ENCODE measurements at places on chromosomes 3 and 15.

GRCh38 chr3:195803289-195803908, 8.3 kb downstream of the MUC4 start:
- DNase-seq, result no peak

GRCh38 chr3:132029182-132029902, 5.5 kb downstream of the CPNE4 start:
- peak; percentile 36 for DNase-seq

DNA sequence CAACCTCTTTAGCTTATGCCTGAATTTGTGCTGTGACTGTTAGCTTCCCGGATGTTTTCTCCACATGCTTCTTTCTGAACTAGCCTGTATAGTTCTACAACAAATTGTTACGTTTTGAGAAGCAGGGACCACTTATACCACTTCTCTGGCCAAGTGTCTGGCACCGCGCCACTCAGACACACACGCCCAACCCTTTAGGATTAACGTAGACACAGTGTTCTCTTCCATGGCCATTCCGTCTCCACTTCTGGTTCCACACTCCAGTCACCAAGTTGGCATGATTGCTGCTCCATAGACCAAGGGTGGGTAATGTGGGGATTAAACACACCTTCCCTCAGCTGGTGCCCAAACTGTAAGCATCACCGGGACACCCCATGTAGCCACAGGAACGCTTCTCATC, 755 bp upstream of the TMEM108 start:
- no peak for DNase-seq

GRCh38 chr3:172223870-172224269, 184.5 kb downstream of the FNDC3B start:
- no peak for DNase-seq

DNA sequence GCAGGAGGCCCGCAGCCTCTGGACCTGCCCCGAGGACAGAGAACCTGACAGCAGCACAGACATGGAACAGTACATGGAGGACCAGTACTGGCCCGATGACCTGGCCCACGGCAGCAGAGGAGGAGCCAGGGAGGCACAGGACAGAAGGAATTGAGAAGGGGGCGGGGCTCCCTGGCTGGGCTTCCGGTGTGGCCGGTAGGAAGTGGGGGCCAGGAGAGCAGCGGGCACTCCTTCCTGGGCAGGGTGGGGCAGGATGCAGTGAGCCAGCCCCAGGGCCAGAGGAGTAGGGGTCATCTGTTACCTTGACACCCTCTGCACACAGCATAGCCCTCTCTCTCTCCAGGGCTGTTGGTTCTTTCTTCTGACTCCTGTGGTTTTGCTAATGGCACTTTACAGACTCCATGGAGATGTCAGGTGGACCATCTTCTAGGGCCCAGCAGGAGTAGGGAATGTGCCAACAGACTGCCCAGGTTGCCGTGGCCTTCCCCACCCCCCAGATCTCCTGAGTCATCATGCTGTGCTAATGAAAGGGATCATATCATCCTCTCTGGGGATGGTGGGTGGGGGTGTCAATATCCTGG, 8.6 kb upstream of the ISG20 start:
- DNase-seq, result no peak

Measured in T-helper 17 cell (primary cell).